ENCODE measurements at places on chromosomes 2 and 18.

DNA sequence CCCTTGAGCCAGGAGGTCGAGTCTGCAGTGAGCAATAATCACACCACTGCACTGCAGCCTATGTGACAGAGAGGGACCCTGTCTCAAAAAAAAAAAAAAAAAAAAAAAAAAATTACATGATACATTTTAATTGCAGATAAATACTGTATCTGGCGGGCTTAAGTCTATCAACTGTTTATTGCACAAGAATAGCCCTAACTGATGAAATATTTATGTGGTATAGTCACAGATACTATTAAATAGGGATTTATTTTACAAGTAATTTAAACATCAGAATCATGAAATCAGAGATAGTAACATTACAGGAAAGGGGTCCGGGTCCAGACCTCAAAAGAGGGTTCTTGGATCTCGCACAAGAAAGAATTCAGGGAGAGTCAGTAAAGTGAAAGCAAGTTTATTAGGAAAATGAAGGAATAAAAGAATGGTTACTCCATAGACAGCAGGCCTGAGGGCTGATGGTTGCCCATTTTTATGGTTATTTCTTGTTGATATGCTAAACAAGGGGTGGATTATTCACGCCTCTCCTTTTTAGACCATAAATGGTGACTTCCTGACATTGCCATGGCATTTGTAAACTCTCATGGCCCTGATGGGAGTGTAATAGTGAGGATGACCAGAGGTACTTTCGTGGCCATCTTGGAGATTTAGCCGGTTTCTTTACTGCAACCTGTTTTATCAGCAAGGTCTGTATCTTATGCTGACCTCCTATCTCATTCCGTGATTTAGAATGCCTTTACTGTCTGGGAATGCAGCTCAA, 166.6 kb downstream of the PMAIP1 start:
- DNase-seq = no peak

GRCh38 chr2:205589479-205589878, 92.8 kb upstream of the NRP2 start:
- DNase-seq = no peak

DNA sequence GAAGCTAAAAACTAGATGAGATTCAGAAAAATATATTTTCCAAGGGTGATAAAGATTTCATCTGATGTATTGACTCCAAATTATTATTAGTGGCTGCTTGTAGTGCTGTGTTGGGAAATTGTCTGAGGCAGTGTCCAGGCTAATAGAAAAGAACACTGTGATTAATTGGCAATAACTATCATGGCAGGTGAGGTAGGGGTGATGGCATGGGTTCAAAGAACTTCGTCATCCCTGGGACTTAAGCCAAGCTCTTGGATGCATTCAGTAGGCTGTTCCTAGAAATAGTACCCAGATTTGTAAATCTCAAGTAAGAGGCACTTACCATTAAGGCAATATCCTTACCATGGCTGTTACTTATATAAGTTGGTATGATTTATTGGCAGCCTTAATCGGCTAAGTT, 13.2 kb upstream of the RAPGEF4 start:
- no peak for DNase-seq

DNA sequence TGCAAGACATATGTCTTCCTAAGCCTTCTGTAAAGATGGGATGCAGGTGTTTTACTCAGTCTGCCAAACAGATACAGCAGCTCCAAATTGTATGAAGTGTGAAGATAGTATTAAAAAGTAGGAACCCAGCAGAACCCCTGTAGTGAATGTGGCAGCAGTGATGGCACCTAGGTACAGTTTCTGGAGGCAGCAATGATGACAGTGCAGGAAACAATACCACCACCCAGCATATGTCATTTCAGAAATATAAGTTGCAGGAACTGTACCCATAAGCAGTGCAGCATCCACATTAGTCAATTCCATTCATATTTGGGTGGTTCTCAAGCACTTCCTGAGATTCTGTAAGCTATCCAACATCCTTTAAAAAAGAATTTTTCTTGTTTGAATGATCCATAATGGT, 46.7 kb upstream of the ATP5MC3 start:
- DNase-seq = no peak

DNA sequence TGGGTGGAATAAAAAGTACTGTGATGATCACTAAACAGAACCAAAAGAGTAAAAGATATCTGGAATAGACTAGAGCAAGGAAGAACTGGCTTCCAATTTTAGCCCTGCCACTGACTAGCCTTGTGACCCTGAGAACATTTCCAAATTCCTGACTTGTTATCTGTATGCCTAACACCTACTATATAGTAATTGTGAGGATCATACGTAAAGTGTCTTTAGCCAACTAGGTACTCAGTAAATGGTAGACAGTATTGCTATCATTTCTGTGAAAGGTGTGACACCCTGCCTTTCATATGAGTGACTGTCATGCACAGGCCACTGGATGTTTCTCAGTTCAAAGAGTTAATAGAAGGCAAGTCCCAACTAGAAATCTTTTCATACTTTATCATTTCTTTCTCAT, 29.8 kb downstream of the CYTIP start:
- DNase-seq = no peak

- no peak for DNase-seq
Measured at GRCh38 chr2:38943784-38944183, 54.1 kb downstream of the ARHGEF33 start.

GRCh38 chr18:48904091-48904490, 46.7 kb downstream of the SMAD7 start:
- DNase-seq = no peak

DNA sequence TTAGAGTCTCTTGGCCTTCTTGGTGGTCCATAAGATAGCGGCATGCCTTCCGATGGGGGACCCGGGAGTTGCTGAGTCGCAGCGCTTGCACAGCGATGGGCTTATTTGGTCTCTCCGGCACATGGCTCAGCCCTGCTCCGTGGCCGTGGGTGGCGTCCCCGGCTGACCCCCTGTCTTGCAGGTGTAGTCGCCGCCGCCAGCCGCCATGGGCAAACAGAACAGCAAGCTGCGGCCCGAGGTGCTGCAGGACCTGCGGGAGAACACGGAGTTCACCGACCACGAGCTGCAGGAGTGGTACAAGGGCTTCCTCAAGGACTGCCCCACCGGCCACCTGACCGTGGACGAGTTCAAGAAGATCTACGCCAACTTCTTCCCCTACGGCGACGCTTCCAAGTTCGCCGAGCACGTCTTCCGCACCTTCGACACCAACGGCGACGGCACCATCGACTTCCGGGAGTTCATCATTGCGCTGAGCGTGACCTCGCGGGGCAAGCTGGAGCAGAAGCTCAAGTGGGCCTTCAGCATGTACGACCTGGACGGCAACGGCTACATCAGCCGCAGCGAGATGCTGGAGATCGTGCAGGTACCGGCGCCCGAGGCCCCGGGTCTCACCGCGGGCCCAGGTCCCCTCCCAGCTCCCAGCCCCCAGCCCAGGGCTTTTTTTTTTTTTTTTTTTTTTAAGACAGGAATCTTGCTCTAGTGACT, 28.4 kb downstream of the ODC1 start:
- DNase-seq = no peak

DNA sequence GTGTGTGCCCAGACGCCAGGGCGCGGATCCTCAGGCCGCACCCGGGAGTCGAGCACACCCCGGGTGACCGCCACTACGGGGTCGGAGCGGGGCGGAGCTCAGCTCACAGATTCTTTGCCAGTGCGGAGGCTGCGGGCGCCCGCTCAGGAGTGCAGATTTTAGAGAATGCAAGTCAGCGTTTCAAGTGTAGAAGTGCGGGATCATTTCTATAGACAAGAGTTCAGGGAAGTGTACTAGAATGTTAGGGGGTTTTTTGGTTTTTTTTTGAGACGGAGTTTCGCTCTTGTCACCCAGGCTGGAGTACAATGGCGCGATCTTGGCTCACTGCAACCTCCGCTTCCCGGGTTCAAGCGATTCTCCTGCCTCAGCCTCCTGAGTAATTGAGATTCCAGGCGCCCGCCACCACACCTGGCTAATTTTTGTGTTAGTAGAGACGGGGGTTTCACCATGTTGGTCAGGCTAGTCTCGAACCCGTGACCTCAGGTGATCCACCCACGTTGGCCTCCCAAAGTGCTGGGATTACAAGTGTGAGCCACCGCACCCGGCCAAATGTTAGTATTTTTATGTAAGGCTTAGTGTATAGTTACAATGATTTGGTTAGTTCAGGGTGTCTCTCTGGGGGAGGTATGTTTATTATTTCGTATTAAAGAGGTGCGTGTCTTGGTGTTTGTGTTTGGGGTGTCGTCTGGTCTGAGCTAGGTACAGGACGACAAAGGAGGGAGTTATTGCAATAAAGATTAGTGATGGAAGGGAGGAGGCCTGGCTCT, 619 bp upstream of the FAM168B start:
- DNase-seq = no peak

- DNase-seq = no peak
Measured at GRCh38 chr18:58520969-58521368, 107.9 kb downstream of the ALPK2 start.

Data from hindlimb muscle (tissue), 1 donor.